ENCODE measurements at places on chromosomes 6 and 20.

GRCh38 chr20:38706509-38706908 is 17.8 kb upstream of the SLC32A1 start:
- no peak for DNase-seq

- no peak for DNase-seq
Measured at GRCh38 chr20:62402456-62403150, 4.5 kb downstream of the CABLES2 start.

DNA sequence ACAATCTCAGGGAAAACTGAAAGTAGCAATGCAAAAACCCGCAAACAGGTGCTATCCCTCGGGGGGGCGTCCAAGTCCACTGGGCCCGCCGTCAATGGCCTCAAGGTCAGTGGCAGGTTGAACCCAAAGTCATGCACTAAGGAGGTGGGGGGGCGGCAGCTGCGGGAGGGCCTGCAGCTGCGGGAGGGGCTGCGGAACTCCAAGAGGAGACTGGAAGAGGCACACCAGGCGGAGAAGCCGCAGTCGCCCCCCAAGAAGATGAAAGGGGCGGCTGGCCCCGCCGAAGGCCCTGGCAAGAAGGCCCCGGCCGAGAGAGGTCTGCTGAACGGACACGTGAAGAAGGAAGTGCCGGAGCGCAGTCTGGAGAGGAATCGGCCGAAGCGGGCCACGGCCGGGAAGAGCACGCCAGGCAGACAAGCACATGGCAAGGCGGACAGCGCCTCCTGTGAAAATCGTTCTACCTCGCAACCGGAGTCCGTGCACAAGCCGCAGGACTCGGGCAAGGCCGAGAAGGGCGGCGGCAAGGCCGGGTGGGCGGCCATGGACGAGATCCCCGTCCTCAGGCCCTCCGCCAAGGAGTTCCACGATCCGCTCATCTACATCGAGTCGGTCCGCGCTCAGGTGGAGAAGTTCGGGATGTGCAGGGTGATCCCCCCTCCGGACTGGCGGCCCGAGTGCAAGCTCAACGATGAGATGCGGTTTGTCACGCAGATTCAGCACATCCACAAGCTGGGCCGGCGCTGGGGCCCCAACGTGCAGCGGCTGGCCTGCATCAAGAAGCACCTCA is 166.3 kb downstream of the DTNBP1 start:
- no peak for DNase-seq

- no peak for DNase-seq
Measured at GRCh38 chr6:121641158-121641557, 205.7 kb downstream of the GJA1 start.

DNA sequence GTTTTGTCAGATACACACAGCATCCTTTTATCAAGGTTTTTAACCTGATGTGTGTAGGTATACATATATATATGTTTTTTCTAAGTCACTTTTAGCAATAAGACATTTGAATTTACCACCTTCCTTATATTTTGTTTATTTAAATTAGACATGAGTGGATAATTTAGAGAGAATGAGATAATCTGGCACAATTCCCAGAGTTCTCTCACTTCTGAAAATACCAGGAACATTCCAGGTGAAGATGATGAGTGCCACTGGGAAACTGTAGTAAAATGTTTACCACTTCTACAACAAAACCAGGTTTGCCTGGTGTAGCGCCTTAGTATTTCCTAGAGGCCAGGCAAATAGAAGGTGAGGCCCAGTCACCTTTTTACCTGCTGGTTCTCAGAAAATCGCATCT is 189.5 kb downstream of the TMEM242 start:
- DNase-seq = no peak

DNA sequence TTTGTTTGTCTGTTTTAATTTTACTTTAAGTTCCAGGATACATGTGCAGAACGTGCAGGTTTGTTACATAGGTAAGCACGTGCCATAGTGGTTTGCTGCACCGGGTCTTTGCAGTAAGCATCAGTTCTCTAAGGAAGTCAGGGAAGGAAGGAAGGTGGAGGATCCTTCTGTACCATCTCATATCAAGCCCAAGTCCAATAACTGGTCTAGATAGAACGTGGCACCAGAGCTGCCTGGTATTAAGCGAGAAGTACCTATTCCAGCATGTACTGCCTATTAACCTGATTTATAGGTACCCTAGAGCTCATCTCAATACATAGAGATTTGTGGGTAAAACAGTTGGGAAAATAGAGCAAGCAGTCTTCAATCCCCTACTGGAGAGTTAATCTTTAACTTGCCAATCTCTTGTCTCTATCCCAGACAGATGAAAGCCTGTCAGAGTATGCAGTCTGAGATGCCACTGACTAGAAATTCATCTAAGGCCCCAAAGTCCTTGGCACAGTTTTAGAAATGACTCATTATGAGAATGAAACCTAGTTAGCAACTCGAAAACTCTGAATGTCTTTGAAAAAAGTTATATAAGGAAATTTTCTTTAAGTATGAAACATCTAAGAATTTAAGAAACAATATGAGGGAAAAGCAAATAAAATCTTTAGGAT is 144.9 kb downstream of the TFAP2A start:
- peak; percentile 12 for DNase-seq

GRCh38 chr6:109687271-109687761 is 3.7 kb downstream of the AK9 start:
- no peak for DNase-seq

DNA sequence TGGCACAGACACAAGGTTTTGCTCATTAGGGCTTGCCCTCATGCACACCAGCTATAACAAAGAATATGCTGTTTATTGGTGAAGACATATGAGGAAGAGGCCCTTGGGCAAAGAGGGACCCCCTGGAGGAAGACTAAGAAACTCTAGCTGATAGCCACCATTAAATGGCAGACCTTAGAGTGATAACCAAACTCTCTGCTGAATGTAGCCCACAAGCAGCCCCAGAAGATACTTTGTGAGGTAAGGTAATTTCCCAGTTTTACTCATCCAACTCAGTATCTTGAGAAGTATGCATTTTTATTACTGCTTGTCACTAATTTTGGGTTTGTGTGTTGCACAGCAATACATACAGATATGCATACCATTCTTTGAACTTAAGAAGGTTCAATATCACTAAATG is 563.3 kb downstream of the DOK5 start:
- DNase-seq = no peak

- no peak for DNase-seq
Measured at GRCh38 chr6:170345662-170346061, 39.1 kb downstream of the FAM120B start.

- peak; percentile 45 for DNase-seq
Measured at GRCh38 chr6:29071831-29072723, 15.0 kb downstream of the OR2B3 start.

GRCh38 chr6:3239110-3239830 is 11.8 kb upstream of the TUBB2B start:
- DNase-seq = peak; percentile 73

DNA sequence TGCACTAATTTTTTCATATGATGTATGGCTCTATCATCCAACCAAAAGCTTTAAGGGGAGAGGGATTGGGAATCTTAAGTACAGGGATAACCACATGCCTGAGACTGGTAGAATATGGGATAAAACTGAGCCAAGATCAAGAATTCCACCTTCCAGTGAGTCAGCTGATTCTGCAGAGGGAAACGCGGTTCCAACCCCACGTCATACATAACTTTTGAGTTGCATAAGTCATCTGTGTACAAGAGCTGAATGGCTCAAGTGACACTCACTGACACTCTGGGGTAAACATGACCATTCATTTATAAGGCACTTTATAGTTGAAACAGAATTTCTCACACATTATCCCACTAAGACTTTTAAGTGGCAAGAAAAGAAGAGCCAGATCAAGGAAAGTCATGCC is 16.4 kb downstream of the TRIM27 start:
- no peak for DNase-seq

DNA sequence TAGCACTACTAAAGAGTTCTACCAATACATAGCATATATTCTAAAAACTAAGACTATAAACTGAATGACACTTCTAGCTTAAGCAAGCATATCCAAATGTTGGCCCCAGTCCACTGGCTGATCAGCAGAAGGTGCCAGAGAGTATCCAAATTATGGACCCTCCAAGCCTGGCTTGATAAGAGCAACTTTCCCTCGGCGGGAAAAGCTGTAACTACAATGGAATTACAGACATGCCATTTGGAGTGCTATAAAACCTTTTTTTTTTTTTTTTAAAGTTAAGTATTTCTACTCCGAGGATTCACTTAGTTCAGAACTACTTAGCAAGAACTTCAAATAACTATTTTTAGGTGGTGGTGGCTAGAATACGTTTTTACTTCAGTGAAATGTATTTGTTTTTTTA is 94.6 kb downstream of the EPB41L2 start:
- no peak for DNase-seq

DNA sequence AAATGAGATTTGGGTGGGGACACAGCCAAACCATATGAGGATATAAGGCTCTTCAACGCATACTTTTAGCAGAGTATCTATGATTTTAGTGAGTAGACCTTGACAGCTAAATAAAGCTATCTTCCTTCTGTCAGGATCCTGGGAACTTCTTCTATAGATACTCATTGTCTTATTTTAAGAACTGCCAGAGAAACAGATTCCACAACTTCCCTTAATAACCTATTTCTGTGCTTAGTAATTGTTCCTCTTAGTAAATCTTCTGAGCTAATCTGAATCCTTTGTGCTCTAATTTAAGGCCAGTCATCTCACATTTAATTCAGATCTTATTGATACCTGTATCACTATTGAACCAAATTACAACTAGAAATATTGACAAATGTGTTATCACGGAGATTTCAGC is 64.0 kb upstream of the CEP85L start:
- no peak for DNase-seq

DNA sequence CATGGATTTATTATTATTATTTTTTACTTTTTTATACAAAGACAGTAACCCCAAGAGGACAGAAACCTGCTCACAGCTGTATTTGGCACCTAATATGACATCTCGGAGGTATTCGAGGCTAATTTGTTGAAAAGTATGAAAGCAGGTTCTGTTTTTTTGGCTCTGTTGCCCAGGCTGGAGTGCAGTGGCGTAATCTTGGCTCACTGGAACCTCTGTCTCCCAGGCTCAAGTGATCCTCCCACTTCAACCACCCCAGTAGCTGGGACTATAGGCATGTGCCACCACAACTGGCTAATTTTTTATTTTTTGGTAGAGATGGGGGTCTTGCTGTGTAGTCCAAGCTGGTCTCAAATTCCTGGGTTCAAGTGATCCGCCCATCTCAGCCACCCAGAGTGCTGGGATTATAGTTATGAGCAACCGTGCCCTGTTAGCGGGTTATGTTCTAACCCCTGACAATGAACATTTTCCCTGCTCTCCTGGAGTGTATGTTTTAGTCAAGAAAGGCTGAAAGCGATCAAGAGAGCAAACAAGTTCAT is 53.7 kb upstream of the ZNF217 start:
- DNase-seq = no peak

DNA sequence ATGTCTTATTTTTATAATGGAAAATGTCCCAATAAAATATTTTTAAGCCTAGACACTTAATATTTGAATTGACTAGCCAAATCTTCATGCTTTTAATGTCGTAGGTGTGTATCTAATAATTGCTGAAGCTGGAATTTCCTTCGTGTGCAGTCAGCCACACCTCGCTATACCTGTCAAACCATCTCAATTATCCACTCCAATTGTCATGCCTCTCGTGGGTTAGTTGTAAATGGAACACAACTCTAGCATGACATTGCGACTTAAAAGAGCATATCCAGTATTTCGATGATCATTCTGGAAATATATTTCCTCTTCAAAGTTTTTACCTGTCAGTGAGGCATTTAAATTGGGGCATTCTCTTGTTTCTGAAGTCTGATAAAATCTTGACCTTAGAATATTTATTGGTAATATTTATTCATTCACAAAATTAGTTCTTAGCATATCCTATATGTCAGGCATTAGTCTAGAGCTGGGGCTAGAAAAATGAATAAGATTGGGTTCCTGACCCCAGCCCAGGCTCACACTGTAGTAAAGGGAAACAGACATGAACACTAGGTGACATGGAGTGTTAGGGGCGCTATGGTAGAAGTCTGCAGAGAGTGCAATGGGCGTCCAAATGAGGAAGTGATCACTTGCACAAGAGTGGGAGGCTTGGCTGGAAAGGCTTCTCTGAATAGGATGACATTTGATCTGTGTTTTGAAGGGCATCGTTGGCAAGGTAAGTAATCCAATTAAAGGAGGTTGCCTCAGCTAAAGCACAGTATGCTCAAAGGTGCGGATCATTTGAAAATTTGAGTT is 11.0 kb upstream of the CFAP206 start:
- DNase-seq = no peak

DNA sequence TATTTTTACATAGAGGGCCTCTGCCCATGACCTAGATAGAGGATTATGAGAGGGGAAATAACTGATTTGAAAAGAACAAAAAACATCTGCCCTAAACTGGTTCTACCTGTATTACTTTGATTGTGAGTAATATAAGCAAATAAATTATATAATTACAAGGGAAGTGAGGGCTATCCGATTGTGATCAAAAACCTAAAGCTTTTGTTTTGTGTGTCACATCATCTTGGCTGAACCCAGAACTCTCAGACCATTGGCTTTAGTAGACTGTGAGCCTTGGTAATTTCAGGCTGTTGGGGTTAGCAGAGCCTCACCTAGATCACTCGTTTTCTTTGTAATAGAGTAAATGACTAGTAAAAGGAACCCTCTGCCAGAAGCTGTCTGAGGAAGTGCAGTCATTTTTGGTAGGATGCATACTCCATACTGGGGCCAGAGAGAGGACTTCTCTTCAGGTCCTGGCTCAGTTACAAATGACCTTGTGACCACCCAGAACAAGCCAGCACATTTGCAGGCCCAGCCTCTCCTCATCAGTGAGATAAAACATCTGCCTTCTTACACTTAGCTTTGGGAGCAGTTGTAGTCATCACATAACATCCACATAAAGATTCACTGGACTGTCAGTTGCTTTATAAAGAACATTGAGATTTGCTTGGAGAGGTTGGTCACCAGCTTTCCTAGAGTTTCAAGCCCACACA is 13.5 kb downstream of the STK35 start:
- DNase-seq = no peak

GRCh38 chr6:66230591-66230990 is 523.6 kb upstream of the EYS start:
- no peak for DNase-seq

DNA sequence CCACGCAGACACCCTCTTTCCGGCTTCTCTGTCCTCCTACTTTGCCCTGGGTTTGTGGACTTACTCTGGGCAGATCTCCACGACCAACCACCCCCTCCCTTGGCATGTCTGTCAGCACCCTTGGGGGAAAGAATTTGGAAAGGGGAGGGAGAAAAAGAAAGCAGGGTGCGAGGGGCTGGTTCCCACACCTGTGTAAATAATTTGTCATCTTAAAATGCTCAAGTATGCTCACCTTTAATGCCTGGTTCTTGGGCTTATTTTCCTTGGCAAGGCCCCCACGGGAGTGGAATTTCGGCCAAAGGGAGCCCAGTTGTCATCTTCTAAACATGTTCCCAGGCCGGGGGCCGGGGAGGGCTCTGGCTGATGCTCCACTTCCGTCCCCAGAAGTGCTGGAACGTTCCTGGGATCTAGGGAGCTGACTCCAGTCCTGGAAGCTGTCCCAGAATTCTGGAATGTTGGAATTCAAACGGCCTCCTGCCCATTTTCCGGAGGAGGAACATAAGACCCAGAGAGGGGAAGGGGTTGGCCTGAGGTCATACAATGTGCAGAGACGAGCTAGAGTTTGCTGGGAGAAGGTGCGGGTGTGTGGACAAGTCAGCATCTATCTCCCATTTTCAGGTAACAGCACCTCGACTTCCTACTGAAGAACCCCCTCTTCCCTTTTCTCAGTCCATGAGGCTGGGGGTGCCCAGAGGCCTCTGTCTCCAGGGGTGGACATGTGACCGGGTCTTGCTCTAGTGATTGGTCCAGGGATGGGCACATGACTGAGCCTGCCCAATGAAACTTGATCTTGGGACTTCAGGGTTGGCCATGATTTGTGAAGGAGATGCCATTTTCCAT is 122.3 kb downstream of the CEBPB start:
- DNase-seq = no peak
